Activated naive CD4-positive, alpha-beta T cell treated with anti-CD3 and anti-CD28 coated beads, Interleukin-2, amount 50 U/mL, for 72 hours (primary cell): ENCODE measurements at places on chromosomes 11 and 22. TPM values are rescaled to one million over a fixed set of nuclear protein-coding genes. Genes with fewer than 3 reads are reported as not detected.

DNA sequence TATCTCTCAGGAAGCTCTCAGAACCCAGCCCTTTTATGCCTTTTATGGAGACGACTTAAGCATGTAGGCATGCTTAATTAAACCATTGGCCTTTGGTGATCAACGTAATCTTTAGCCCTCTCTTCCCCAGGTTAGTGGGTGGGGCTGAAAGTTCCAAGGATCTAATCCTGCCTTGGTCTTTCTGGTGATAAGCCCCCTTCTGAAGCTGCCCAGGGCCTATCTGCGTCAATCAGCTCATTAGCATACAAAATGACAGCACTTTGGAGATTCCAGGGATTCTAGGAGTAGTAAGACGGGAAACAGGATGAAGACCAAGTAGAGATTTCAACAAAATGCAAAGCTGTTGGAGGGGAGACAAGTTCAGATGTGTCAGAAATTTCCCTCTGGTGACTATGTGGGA, 3.1 kb downstream of the FAM118A start:
- no peak for DNase-seq

DNA sequence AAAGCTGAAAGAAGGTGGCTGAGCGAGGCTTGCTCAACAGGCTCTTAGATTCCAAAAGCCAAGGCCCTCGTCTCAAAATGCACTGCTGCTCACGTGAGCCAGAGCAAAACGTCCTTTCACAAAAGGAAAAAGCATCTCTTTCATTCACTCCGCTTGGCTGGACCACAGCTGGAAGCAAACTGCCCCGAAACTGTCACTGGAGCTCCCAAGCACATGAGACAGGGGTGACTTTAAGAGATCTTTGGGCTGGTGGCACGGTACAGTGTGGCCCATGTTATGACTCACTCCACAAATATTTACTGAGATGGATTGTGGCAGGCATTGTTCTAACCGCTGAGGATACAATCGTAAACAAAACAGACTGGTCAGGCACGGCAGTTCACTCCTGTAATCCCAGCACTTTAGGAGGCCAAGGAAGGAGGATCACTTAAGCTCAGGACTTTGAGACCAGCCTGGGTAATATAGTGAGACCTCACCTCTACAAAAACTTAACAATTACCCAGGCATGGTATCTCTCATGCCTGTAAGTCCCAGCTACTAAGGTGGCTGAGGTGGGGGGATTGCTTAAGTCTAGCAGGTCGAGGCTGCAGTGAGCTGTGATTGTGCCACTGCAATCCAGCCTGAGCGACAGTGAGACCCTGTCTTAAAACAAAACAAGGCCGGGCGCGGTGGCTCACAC, 3.6 kb downstream of the PLA2G6 start:
- no peak for DNase-seq

GRCh38 chr11:46367244-46367915, 14.1 kb upstream of the MDK start:
- DNase-seq, result no peak

GRCh38 chr11:106983991-106984390, 34.3 kb downstream of the GUCY1A2 start:
- DNase-seq, result no peak

DNA sequence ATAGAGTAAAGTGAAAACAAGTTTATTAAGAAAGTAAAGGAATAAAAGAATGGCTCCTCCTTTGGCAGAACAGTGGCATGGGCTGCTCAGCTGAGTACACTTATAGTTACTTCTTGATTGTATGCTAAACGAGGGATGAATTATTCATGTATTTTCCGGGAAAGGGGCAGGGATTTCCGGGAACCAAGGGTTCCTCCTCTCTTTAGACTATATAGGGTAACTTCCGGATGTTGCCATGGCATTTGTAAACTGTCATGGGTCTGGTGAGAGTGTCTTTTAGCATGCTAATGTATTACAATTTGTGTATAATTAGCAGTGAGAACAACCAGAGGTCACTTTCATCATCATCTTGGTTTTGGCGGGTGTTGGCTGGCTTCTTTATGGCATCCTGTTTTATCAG, 23.5 kb upstream of the SPTY2D1 start:
- DNase-seq, result no peak

- no peak for DNase-seq
Measured at GRCh38 chr11:81253244-81253643, 1480.4 kb downstream of the FAM181B start.

GAS2L1 gene
- total RNA-seq, result 0.36 TPM

- DNase-seq, result no peak
Measured at GRCh38 chr22:38481162-38481870, 13.4 kb downstream of the KDELR3 start.

SUN2 gene
- 241 TPM for total RNA-seq

DNA sequence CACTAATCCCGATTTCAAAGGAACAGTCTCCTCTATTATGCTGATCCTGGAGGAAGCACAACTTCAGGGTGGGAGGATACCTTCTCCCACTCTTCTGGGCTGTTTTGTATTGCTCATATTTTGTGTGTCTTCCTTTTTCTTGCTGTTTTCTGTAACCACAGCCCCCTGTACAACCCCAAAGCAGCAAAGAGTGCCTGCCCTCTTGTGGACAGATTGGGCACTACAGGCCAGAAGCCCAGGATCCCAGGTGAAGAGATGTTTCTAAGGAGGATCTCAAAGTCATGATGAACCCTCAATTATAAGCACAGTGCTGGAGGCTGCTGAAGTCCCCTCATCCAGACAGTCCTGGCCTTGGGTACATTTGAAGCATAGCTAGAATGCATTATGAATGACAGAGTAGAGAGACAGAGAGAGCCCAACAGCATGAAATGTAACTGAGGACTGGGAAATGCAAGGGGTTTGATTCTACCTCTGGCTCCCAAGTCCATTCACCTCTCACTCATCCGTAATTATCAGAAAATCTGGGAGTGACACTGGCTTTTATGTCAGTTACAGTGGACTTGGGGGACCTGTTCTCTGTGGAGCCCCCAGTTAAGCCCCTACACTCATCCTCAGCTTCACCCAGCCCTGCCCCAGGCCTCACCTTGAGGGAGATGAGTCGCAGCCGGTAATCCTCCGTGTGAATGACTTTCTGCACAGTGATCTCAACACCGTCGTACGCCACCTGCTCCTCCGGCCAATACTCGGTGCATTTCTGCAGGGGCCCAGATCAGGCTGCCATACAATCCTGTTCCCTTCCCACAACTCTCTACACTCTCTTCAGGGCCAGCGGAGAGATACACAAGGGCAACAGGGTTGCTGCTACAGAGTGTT, 6.2 kb upstream of the IGSF22 start:
- peak; percentile 74 for DNase-seq

- no peak for DNase-seq
Measured at GRCh38 chr22:28044546-28045173, 125.6 kb upstream of the PITPNB start.

DNA sequence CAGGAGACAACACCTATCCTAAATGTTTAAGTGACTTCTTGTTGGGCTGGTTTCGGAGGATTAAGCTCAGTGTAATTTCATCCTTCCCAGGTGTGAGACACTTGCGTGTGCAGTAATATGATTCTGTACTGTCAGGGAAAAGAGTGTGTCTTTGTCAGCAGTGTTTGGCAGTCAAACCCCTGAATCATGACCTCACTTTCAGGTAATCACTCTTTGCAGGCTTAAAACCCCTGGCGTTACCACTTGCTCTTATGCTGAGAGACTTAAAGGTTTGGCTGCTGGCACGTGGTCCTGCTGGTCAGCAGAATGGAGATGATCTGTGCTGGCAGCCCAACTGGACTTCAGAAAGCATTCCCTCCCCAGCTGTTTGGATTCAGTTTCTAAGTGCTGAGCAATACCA, 56.1 kb downstream of the APIP start:
- no peak for DNase-seq

OSM gene
- 40.4 TPM for total RNA-seq

OR6T1 gene
- total RNA-seq, result not detected

DNA sequence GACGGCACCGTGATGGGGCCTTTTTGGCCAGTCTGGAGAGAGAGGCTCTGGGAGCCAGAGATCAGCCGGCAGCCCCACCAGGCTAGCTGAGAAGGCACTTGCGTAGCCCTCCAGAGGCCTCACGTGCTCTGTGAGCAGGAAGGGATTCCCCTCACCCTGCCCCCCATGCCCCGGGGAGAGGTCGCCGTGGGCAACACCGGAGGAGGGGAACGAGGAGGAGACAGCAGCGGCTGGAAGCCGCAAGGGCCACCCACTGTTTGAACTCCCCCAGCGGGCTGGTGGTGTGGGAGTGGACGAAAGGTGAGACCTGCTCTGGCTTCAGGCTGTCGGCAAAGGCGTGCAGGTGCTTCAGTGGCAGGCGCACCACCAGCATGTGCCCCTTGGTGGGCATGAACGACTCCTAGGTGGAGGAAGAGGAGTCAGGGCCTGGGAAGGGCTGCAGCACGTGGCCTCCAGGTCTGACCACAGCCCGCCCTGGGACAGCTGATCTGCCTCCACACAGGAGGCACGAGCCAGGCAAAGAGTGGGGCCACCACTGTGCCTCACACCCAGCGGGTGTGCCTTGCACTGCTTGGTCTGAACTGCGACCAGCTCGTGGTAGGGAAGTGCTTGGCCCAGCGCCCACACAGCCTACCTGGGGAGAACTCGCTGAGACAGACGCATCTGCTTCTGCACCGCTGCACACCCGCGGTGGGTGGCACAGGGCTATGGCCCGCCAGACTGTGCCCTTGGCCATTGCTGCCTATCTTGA, 99.9 kb downstream of the MED15 start:
- no peak for DNase-seq
